ENCODE measurements at places on chromosomes 11 and 22. TPM values are rescaled to one million over a fixed set of nuclear protein-coding genes. Genes with fewer than 3 reads are reported as not detected.

TIMP3 gene
- total RNA-seq = 2.3 TPM

WNT11 gene
- 0.88 TPM for total RNA-seq

PGR gene
- total RNA-seq = not detected

INS gene
- not detected for total RNA-seq

DDT gene
- 152 TPM for total RNA-seq

TECTA gene
- total RNA-seq = 0.04 TPM

Data from A549 treated with DMSO at 1 μM for 4 hours (cell line).